NB4 (cell line): ENCODE measurements at places on chromosomes 13 and 19.
A peak's percentile ranks its signal among the peaks of the same experiment; 100 is the strongest.

GRCh38 chr19:799076-799881, 2.0 kb downstream of the PTBP1 start:
- peak; percentile 50 for DNase-seq

- no peak for DNase-seq
Observed at GRCh38 chr19:44846455-44847143, 502 bp downstream of the NECTIN2 start.

- no peak for DNase-seq
Observed at GRCh38 chr13:55992145-55992544, 1148.6 kb upstream of the PRR20A start.

GRCh38 chr13:43374621-43375020, 351.2 kb downstream of the DNAJC15 start:
- peak; percentile 63 for DNase-seq

- DNase-seq = no peak
Observed at GRCh38 chr13:74444864-74445479, 310.8 kb upstream of the KLF12 start.

DNA sequence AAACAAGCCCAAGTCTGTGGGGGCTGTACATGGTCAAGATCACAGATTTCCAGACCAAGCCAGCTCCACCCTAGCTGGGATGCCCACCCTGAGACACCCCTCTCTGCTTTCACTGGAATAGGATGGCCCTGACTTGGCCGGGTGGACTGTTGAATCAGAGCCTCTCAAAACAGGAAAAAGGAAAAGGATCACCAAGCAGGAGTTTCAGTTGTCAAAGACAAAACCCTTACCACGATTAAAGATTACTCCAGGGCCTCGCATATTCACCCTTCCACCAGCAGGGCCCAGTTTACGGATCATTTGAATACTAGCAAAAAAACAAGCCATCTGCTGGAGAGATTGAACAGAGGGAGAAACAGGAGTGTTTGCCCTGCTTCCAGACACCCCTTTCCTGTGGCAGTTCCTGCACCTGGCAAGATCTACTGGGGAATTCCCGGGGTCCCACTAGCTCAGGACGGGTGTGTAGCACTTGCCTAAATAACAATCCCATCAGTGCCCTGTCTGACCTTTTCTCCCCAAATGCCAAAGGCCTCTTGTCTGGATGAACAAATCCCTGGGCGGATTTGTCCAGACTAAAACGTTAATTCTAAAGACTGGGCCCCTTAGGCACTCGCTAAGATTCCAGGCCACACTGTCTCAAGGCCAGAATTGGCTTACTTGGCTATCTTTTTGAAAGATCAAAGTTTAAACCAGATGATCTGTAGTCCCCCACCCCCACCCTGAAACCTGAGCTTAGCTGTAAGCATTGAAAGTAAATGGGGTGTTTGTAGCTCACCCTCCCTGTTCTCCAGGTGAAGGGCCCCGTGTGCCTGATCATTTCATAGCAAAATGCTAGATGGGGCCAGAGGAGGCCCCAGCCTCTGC, 38.4 kb downstream of the ACTN4 start:
- no peak for DNase-seq

DNA sequence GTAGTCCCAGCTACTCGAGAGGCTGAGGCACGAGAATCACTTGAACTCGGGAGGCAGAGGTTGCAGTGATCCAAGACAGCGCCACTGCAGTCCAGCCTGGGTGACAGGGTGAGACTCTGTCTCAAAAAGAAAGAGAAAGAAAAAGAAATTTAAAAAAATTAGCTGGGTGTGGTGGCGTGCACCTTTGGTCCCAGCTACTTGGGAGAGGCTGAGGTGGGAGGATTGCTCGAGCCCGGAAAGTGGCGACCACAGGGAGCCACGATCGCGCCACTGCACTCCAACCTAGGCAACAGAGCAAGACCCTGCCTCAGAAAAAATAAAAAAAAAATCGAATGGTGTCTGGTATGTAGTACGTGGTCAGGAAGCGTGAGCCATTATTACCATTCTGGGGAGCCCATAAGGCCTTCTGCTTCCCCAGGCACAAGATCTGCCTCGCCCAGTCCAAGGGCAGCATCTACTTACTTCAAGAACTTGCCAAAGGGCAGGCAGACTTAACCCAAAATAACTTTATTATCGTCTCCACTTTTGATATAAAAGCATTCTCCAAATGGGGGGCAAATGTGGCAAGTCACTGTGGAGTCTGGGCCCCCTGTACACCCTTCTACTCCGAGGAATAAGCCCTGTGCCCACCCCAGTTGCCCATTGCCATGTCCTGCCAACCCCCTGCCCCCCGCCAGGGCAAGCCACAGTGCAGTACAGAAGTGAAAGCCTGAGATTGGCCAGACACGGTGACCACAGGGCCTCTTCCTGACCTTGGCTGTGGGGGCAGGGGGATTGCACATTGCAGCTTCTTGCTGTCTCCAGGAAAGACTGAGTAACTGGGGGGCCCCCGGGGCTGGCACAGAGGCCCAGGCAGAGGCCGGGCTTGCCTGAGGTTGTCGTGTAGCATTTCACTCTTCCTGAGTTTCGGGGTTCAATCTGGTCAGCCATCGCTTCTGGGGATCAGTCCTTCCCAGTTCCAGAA, 12.6 kb downstream of the CCL25 start:
- no peak for DNase-seq

GRCh38 chr13:45875951-45876350, 24.4 kb upstream of the SIAH3 start:
- DNase-seq = no peak
